Suppressor macrophage treated with lipopolysaccharide for 1 hour (primary cell): ENCODE measurements at places on chromosomes 6 and 20.
A peak's percentile ranks its signal among the peaks of the same experiment; 100 is the strongest.

- no peak for DNase-seq
Measured at GRCh38 chr6:2497922-2498623, 252.6 kb downstream of the MYLK4 start.

DNA sequence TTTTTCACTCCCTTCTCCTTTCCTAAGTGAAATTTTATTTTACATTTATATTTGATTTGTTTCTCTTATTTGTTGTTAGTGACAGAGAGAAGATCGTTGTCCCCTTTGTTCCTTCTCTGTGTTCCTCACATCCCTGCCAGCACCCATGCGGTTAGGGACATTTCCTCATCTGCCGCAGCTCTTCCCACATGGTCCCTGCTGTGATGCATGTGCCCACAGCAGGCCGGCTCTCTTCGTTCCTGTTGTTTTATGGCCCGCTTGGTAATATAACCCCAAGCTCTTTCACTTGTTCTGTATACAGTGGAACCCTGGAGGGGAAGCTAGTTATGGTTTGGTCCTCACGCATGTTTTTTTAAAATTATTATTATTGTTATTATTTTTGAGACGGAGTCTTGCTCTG is 23.6 kb downstream of the DTD1 start:
- no peak for DNase-seq

GRCh38 chr6:27059621-27060425 is 187.7 kb upstream of the PRSS16 start:
- no peak for DNase-seq

DNA sequence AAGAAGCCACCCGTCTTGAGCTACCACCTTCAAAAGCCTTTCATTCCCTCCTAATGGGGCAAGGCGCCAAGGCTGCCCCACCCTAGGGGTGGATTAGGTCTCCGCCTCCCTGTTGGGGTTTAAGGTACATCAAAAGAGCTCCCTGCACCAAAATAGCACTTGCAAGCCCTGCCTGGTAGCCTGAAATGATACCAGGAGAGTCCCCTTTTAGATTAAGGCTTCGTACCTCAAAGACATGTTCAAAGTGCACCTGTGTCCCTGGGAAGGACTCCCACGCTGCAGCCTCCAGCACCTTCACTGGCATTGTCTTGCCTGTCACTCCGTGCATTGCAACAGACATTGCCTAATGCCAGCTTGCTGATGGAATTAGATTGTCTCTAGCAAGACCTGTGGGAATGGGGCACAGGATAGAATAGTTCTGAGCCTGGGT is 15.7 kb upstream of the CDKN1A start:
- no peak for DNase-seq

- DNase-seq: peak; percentile 90
Measured at GRCh38 chr20:48832405-48832730, 4.6 kb upstream of the PREX1 start.

- no peak for DNase-seq
Measured at GRCh38 chr6:78192057-78192456, 539.2 kb downstream of the MEI4 start.

DNA sequence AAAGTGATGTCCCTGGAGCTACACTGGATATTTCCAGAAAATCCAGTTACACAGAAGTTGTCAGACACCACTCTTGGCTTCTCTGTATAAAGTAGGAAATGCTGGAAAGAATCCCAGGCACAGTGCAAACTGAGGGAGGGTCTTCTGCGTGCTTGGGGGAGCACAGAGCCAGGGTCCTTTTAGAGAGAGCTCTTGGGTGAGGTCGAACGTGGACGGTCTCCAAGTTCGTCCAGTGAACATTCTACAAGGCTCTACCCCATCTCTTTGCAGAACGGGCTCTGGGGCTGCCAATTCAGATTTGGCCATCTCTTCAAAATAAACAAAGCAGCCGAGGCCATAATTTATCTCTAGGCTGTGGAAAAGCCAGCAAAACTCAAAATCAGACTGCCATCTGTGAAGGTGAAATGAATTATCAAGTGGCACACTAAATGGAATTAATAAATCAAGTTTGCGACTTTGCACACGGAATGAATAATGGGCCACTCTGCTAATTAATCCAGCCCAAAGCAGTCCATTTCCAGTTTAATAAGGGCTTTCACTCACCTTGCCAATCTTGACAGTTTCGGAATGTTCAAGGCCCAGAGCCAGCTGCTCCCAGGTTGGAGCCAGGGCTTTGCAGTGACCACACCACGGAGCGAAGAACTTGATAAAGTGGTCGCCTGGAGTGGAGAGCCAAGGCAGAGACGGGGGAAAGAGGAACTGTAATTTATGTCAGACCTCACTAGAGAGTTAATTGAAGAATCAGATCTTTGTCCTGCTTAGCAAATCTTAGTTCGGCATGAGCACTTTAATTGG is 19.3 kb downstream of the TXNDC5 start:
- no peak for DNase-seq

DNA sequence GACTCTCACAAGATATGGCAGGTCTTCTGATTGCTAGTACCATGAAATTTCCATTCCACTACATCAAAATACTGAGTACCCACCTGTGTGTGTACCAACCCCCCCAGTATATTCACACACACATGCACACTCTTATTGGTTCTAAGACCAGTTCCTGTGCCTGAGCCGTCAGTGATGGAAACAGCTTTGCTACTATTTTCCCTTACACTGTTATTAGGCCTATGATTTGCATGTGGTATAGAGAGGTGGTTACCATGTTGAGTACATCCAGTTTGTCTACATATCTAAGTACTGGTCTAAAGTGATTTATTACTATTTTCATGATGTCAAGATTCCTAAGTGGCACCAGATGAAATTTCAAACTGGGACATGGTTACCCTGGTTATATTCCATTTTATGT is 459.9 kb downstream of the BCKDHB start:
- DNase-seq: no peak

GRCh38 chr6:18507018-18507415 is 119.9 kb downstream of the RNF144B start:
- no peak for DNase-seq

DNA sequence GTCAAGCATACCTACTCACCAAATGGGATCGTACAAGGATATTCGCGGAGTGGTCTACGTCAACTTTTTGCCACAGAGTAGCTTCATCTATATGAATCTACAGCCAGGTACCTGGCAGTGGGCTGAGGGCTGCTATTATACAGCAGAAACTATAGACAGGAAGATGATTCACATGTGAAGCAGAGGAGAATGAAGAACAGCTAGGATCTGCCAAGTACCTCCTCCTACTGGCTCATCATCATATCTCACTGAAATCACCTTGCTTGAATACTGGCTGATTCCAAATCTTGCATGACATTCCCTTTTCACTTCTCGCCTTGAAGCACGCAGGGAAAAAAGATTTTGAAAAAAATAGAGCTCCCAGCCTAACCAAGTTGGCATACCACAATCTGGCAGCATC is 488.7 kb upstream of the NRSN1 start:
- DNase-seq: no peak

DNA sequence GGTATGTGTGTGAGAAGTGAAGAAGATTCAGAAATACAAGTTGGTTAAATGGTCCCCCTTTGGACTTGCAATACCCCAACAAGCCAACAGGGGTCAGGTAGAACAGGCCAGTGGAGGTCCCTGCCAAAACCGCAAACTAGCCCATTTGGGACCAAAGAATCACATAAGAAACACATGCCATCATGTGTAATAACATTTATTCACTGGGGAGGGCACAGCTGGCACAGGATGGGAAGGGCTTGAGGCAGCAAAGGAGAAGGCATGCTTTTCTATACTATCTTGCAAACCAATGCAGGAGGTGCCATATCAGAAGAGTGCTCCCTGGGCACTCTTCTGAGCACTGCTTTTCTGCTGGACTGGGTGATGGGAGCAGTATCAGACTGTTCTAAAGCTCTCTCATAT is 116.1 kb upstream of the TRAF3IP2 start:
- peak; percentile 54 for DNase-seq

DNA sequence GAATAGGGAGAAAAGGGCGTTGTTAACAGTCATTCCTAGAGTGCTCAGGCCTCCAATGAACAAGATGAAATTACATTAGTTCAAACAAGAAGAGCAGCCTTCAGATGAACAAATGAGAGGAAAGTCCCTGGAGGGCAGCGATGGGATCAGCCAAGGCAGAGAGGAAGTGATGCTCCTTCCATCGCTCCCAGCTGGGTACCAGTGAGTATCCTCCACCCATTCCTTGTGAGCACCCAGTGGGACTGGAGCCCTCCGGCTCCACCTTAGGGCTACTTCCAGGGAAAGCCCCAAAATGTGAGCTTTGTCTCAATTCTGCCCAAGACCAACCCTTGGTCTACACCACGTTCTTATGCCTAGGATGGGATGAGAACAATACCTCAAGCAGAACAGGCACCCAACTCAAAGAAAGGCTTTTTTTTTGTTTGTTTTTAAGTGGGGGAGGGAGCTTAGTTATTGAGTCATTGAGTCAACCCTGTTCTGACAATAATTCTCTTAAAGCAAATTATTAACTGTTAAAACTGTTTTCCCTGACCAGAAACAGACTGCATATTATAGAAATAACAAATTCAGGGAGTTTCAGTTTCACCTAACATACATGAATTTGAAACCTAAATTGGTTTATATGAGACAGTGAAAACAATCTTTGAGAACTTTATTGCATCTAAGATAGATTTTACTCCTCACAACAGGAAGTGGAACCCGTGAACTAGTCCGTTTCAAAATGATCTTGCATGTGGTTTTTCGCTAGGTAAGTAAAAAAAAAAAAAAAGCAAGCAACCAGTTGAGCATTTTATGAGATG is 106.9 kb downstream of the IPCEF1 start:
- DNase-seq: peak; percentile 59

GRCh38 chr6:153401751-153402150 is 270.7 kb upstream of the RGS17 start:
- DNase-seq: no peak

DNA sequence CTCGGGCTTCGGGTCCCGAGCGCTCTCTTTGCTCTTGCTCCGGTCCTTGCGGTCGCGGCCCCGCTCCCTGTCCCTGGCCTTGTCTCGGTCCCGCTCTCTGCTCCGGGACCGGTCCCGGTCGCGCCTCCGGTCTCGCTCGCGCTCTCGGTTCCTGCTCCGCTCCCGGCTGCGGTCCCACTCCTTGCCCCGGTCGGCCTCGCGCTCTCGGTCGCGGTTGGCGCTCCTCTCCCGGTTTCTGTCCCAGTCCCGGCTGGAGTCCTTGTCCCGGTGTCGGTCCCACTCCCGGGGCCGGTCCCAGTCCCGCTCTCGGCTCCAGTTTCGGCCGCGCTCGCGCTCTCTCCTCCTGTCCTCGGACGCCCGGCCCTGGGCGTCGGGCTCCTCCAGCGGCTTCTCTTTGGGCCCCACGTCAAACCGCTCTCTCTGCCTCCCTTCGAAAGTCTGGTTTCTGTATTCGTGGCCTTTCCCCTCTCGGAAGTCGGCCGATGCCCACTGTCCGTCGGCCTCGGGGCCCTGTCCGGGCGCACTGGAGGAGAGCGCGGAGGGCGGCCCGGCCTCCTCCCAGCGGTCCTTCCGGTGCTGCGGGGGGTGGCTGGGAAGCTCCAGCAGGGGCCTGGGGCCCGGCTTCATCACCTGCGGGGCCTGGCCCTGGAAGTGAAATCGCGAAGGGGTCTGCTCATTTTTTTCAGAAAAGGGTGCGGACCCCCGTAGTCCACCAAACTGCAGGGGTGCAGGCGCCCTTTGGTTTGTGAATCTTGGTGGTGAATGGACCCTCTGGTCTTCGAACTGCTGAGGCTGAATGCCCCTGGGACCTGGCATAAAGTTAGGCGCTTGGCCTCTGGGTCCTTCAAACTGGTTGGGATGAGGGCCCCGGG is 17.9 kb upstream of the TCFL5 start:
- no peak for DNase-seq

DNA sequence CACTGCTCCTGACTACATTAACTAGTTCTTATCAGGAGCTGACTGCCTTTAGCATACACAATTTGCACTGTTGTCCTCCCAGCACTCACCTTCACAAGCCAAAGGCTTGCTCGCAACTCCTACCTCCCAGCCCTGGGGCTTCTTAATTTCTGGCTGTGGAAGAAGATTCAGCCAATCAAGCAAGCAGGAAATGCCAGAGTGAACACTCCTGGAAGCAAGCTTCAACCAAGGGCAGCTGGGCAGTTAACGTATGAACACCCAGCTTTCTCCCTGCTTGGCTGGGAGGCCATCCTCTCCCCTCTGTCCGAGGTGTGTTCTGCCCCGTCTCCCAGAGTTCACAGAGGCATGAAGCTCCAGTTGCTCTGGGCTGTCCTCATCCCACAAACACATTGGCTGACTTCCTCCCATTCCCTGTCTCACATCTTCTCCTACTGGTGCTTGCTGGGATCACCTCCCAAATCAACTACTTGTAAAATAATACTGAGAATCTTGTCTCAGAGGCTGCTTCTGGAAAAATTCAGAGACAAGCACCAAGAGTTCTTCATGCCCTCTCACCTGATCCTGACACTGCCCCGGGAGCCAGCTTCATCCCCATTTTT is 15.3 kb upstream of the SRSF6 start:
- DNase-seq: no peak

GRCh38 chr6:140401761-140402160 is 1027.3 kb upstream of the CITED2 start:
- no peak for DNase-seq

GRCh38 chr6:154460306-154461071 is 50.0 kb downstream of the CNKSR3 start:
- DNase-seq: no peak

- no peak for DNase-seq
Measured at GRCh38 chr6:16278048-16278724, 39.8 kb downstream of the GMPR start.

GRCh38 chr6:45473121-45473993 is 95.6 kb upstream of the SUPT3H start:
- DNase-seq: no peak

DNA sequence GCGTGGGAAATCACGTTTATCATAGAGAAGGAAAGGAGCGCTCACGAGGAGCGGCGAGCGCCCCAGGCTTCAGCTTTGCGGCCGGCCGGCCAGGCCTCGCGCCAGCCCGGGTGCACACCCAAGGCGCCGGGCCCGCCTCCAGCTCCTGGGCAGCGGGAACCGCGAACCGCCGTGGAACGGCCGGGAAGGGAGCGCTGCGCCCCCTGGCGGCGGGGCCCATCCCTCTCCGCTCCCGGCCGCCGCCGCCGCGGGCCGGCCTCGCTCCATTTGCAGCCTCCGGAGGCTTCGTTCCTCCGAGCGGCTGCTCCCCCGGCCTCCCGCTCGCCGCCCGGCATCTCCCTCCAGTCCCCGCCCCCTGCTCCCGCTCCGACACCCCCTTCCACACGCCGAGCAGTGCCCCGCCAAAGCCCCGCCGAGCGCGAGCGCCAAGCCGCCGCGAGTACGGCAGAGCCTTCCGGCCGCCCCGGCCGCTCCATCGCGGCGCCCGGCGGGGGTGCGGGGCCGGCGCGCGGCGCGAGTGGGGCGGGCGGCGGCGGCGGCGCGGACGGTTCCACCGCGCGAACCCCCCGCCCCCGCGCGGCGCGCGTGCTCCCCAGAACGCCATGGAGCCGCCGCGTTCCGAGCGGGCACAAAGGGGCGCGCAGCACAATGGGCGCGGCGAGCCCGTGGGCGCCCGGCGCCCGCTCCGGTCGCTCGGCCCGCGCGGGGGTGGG is 946 bp downstream of the BEND3 start:
- peak; percentile 96 for DNase-seq

DNA sequence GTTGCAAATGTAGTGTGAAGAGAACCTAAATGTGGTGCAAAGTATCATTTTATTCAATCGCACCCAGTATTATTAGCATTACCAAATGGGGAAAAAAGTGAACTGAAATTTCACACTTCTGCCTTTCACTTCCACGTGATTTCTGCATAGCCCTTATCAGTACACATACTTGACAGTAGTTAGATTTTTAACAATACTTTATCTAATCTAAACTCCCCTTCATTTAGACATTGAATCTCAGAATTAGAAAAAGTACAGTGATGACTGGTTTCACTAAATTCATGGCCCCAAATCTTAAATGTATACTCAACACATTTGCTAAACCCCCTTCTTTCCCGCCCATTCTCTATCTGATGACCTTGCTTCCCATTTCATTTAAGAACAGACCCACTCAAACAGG is 14.3 kb downstream of the STX7 start:
- peak; percentile 38 for DNase-seq
